Cardiac muscle cell (in vitro differentiated cells and primary cell): ENCODE measurements at places on chromosomes 12 and 14. TPM values are rescaled to one million over a fixed set of nuclear protein-coding genes. Genes with fewer than 3 reads are reported as not detected.

Gene GALNT16
- 5.8 and 15.2 TPM in 2 replicates for total RNA-seq

Gene LBHD2
- total RNA-seq = not detected in 2 replicates

Gene RNASE7
- total RNA-seq = not detected in 2 replicates

Gene COCH
- total RNA-seq = 1.1 and 3.2 TPM in 2 replicates

Gene ERP27
- not detected in 2 replicates for total RNA-seq

Gene TAS2R31
- 1.3 and 3.0 TPM in 2 replicates for total RNA-seq

Gene PZP
- not detected in 2 replicates for total RNA-seq

Gene BRAP
- 14.9 and 18.4 TPM in 2 replicates for total RNA-seq

Gene IL26
- not detected in 2 replicates for total RNA-seq

Gene SLC25A21
- 0.63 and 4.8 TPM in 2 replicates for total RNA-seq

Gene CDK4
- 75.8 and 137 TPM in 2 replicates for total RNA-seq

Gene RNF212B
- total RNA-seq = not detected in 2 replicates

Gene TMED10
- total RNA-seq = 158 and 206 TPM in 2 replicates

Gene ANG
- total RNA-seq = 0.83 and 3.8 TPM in 2 replicates

Gene INHBC
- total RNA-seq = 0.21 TPM in 1 of 2 replicates, not detected in the other

Gene NAB2
- 30.8 and 35.0 TPM in 2 replicates for total RNA-seq
